ENCODE measurements at places on chromosomes 2 and 18.

GRCh38 chr2:150472511-150472899 is 15.0 kb downstream of the RND3 start:
- no peak for DNase-seq

DNA sequence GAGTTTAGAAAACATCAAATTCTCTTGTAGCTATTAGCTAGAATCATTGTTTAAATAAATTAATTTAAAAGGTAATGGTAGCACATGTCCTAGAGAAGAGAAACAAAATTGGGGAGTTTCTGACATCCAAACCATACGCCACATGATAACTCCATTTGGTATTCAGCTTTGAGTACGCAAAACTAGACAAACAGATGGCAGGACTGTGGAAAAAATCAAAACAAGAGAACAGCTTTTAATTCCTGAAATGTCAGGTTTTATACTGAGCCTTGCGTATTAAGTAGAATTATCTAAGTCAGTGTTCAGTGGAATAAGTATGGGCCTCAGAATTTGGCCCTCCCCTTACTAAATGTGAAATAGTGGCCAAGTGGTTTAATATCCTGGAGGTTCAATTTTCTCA is 82.4 kb upstream of the PDE1A start:
- DNase-seq = no peak

DNA sequence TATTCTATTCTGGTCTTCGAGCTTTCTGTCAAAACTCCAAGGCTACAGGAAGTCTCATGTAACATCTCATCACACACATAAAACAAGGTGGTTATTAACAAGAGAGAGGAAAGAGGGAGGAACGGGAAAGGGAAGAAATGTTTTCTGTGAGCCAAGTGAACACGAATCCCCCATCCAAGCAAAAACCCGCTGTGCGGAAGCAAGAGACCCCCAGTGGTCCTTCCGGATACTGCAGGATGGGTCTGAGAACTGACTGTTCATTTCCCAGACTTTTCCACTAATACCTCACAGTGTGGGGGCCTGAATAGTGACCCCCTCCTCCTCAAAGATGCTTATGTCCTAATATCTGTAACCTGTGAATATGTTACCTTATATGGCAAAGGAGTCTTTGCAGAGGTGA is 19.0 kb upstream of the DIPK1C start:
- peak; percentile 68 for DNase-seq

DNA sequence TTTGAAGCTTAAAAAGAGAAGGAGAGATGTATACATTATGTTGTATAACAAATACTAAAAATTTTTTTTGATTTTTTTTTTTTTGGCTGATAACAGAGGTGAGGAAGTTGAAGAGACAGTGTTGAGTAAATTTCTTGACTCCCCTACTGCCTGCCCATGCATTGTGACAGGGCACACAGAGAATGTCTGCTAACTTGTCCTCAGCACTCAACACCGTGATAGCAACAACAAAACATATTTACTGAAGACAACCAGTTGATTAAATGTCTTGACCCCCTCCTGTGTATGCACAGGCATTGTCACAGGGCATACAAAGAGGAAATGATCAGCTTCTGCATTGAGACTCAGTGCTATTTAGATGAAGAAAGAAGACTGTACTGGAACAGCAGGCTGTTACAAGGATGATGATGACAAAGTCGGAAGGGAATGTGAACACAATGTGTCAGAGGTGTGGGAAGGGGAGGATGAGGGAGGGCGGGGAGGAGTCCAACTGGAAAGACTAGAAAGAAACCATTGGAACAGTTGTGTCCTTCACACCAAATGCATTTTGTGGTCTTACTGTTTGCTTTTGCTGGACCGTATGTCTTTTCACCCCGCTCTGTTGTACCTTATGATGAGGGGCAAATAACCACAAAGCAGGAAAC is 89.5 kb downstream of the CERS6 start:
- DNase-seq = no peak

DNA sequence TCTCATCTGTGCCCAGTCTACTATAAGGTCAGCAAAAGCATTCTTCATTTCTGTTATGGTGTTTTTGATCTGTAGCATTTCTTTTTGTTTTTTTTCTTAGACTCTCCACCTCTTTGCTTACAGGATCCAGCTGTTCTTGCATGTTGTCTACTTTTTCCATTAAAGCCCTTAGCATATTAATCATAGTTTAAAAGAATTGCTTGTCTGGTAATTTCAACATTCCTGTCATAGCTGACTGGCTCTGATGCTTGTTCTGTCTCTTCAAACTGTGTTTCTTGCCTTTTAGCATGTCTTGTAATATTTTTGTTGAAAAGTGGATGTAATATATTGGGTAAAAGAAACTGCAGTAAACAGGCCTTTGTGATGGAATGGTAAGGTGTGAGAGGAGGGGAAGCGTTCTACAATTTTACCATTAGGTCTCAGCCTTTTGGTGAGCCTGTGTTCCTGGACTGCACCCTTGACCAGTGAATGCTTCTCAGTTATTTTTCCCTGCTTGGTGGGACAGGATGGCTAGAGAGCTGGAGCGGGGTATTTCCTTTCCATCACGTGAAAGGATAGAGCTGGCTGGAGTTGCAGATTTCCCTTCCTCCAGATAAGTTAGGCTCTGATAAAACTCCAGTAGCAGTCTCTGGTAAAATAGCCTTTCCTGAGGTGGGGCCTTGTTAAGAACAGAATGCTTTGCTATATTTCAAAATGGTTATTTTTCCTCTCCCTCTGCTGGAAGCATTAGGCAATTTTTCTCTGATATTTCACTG is 65.4 kb downstream of the PLA2R1 start:
- DNase-seq = no peak

DNA sequence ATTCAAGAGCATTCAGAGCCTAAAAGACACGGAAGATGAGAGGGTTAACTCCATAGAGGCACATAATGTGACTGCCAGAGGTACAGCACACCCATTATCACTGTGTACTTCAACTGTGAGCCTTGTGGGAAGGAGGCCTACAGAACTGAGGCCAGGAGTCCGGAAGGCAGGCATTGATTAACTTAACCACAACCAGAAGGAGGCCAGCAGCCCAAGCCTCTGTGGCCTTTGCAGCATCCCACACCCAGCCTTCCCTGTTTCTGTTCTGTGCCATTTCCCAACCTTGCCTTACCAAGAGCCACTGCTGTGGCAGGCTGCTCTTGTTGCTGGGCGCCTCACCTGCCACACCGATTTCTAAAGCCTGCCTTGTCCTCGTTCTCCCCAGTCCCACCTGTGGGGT is 27.2 kb downstream of the SIGLEC15 start:
- DNase-seq = no peak

DNA sequence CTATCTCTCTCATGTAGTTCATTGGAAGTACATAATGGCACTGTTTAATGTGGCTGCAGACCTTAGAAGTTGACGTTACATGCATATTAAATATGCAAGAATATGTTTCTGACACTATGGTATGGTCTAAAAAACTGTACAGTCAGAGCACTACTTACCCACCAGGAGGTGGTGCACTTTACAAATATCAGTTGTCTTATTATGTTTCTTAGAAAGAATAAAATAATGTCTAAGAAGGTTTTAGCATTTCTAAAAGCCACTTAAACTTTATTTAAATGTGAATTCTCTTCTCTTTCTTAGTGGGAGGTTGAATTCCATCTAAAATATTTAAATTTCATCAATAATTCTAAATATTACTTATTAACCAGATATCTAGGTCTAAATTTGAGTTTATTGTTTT is 4.3 kb downstream of the TMEFF2 start:
- DNase-seq = peak; percentile 24

DNA sequence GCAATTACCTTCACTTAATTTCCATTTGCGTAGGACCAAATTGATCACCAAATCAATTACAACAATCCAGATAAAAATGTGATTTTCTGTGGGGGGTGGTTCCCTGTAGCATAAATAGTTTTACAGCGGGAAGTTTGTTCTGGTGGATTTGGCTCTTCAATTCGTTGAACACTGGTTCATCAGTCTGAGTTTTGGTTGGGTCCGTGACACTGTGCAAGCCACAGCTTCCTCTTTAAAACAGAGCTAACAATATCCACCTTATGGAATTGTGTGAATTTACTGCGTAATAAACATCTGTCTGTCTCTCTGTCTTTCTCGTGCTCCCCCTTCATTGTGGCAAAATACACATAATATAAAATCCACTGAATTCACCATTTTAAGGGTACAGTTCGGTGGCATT is 310.8 kb downstream of the TGIF1 start:
- no peak for DNase-seq

GRCh38 chr2:86420913-86421312 is 20.3 kb upstream of the KDM3A start:
- no peak for DNase-seq

GRCh38 chr2:233006648-233007047 is 6.4 kb downstream of the NGEF start:
- DNase-seq = no peak

GRCh38 chr2:63058144-63058920 is 7.7 kb downstream of the OTX1 start:
- DNase-seq = peak; percentile 51

DNA sequence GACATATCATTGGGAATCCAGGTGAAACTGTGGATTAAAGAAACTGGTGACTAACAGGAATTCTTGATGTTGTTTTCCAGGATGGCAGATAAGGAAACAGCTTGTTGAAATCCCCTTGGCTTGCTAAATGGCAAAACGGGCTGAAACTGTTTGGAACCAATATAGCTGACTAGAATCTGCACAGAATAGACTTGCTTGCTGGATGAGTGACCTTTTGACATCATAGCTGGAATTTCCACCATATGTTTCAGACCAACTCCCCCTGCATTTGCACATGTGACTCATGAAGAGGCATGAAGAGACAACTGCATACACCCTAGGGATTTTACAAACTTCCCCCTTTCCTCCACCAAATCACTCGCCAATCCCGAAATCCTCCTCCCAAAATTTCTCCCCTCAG is 87.7 kb upstream of the LYPD1 start:
- no peak for DNase-seq

GRCh38 chr2:234703258-234703657 is 206.4 kb upstream of the ARL4C start:
- no peak for DNase-seq

DNA sequence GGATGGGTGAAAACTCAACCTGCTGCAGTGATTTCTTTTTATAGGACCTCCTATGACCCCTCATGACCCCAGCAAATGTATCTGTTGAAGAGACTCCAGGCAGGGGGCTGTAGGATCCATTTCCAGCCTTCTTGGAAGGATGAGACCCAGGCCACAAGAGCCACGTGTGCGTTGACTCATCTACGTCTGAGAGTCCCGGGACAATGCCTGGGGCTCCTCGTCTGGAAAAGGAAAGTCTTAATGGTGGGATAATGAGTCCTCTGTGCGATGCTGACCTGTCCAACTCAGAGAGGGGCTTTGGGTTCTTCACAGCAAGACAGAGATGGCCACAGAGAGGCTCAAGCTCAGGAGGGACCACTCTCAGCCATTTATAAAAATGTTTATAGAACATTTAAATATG is 80.8 kb downstream of the SMIM21 start:
- no peak for DNase-seq

DNA sequence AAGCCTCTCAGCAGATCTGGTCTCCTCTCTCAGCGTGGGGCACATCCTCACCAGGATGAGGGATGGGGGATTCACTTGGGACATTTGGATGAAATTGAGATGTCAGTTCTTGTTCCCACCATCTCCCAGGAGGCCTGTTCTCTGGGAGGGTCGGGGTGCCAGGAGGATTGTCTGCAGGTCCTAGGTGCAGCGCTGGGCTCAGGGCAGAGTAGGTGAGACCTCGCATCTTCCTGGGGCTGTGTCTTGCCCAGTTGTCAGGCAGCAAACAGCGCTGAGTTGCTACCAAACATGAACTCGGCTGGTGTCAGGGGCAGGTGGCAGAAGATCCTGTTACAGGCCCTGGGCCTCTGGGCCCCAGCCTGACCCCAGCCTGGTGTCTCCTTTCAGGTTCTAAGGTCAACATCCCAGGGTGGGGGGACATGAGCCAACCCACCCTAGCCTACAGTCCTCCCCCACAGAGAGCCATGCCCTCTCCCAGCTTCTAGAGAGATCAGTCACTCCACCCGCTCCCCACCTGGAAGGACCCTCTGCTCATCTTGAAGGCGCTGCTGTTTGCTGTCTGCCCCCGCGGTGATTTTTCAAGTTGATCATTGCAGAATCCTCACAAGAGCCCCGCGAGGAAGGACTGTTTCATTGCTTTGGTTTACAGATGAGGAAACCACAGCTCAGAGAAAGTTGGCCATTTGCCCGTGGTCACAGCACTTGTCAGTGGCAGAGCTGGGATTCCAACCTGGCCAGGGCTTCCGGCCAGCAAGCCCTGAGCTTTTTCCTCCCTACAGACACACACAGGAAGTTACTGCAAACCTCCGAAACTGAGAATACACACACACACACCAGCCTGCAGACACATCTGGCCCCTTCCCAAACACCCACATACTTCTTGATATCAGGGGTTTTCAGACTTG is 83.9 kb downstream of the STPG4 start:
- DNase-seq = peak; percentile 68

- no peak for DNase-seq
These were observed 277.0 kb downstream of the ZNF521 start for GRCh38 chr18:25074925-25075324.

GRCh38 chr2:45843136-45843535 is 191.7 kb downstream of the PRKCE start:
- no peak for DNase-seq

DNA sequence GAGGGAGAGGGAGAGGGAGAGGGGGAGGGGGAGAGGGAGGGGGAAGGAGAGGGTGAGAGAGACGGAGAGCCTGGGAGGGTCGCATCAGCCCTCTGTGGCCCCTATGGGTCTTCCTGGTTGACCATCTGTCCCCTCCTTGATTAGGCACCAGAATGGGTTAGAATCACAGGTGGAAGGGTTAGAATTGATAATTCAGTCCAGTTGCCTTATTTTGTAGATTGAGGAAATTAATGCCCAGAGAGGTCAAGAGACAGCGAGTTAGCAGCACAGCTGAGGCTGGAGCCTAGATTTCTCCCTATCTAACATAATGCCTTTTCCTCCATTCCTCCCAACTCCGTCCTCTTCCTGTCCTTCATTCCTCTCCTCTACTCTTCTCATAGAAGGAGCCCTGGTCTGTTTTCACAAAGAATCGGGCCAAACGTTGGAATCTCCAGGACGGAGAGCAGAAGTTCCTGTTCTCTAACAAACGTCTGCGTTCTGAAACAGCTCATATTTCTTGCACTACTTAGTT is 338 bp upstream of the THUMPD2 start:
- DNase-seq = no peak

DNA sequence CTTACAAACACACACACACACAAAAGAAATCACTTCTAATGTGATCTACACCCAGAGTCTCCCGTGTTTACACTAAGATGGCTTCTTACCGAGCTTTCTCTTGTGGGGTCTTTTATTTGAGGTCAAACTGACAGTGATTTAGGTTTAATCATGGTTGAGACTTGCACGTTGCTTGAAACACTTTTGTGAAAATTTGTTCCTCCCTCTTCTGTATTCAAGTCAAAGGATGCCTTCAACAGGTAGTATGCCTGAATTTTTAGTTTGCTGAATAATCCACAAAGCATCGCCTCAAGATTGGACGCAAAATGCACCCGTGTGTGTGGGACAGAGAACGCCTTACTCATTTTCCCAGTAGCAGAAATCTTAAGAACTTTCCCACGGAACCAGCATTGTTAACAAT is 4.0 kb upstream of the ZNF516 start:
- DNase-seq = no peak

- no peak for DNase-seq
These were observed 76.4 kb upstream of the ZEB2 start for GRCh38 chr2:144596073-144596871.

All from hindlimb muscle (tissue), 1 donor.